ENCODE measurements at places on chromosomes 11 and 22. TPM values are rescaled to one million over a fixed set of nuclear protein-coding genes. Genes with fewer than 3 reads are reported as not detected.

GRCh38 chr22:37504964-37505363 is 14.3 kb downstream of the CARD10 start:
- no peak for DNase-seq

GRCh38 chr11:124071623-124071948 is 30.5 kb upstream of the OR10G7 start:
- DNase-seq, result no peak

GRCh38 chr11:85672105-85672902 is 7.4 kb upstream of the CREBZF start:
- DNase-seq, result no peak

The SLC5A12 gene
- 0.23 TPM for total RNA-seq

DNA sequence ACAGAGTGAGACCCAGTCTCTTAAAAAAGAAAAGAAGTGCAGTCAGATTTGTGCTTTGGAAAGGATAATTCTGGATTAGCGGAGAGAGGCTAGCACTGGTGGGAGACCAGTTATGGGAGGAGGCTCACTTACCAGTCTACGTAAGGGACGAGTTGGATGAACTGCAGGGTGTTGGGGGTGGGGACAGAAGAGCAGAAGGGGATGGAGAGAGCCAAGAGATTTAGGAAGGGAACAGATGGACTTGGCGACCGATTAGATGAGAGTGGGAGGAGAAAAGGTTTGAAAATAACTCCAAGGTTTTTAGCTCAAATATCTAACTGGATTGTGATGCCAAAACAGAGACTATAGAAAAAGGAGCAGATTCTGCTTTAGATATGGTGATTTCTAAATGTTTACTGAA is 81.4 kb downstream of the SFI1 start:
- no peak for DNase-seq

The POU2AF3 gene
- 7.2 TPM for total RNA-seq

- no peak for DNase-seq
Observed at GRCh38 chr11:95943546-95943945, 19.6 kb upstream of the MTMR2 start.

DNA sequence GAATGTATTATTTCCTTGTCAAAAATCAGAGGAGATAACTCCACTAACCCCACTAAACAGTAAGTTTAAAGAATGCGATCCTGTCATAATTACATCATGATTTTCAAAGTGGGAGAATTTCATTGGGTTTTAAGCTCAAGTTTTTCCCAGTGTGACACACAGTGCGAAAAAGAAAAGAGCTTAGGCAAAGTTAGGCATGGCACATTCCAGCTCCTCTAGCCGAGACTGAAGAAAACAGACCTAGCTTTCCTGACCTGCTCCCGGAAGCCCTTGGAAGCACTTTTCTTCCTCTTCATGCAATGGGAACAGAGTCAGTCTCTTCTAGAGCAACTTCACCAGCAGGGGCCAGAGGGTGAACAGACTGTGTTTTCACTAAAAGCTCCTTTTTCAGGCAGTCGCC is 76.6 kb upstream of the AKIP1 start:
- no peak for DNase-seq

The SHISAL1 gene
- 27.4 TPM for total RNA-seq

DNA sequence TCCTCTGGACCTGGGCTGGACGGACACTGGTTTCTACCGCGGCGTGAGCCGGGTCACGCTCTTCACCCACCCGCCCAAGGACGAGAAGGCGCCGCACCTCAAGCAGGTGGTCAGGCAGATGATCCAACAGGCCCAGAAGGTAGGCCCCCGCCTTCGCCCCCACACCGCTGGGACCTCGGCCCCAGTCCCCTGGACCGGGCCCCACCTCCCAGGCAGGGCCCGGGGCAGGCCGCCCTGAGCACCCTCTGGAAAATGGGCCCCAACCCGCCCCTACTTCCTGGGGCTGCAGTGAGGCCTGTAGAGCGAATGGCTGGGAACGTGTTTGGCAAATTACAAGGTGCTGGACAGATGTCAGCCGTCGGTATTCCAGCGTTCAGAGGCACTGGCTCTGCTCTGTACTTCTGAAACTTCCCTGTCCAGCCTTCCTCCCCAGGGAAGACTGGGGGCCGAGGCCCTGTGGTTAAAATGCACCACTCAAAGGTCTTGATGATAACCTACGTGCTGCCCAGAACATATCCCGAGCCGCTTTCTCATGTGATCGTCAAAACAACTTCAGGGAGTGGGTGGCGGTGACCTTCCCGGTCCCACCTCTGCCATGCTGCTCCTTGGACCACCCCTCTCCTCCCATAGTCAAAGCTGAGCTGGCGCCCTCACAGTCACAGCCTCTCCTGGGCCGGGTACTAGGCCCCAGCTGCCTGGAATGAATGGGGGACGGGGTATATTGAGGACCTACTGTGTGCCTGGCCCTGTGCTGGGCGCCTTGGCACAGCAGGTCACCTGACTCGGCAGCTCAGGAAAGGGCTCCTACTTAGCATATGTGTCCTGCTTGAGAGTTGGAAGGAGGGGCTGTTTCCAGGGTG is 869 bp downstream of the FAM83F start:
- no peak for DNase-seq

The KCNQ1 gene
- total RNA-seq, result 2.9 TPM

DNA sequence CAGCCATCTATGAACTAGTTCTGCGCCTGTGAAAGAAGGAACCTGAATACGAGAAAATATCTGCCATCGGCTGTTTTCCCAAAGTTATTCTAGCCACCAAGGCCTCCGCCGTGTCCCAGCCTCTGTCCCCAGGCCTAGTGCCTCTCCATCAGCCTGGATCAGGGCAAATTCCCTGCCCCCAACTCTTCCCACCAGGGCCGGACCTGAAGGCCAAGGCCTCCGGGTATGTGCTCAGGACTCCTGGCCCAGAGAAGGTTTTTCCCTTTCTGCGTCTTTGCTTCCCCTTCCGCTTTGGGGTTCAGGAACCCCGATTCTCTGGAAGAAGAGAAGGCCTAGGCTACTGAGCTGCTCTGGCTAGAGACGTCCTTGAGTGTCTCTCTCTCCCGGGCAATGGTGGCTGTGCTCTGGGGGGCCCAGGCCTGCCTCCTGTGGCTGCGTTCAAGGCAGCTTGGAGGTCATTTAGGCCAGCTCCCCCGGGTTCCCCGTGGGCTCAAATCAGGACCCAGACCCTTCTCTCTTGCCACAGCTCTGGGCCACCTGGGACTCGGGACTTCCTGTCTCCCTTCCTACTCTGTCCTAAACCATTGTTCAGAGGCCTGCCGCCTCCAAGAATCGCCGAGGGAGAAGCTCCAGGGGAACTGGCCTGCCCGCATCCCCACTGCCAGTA is 1.6 kb downstream of the ALX4 start:
- DNase-seq, result no peak

DNA sequence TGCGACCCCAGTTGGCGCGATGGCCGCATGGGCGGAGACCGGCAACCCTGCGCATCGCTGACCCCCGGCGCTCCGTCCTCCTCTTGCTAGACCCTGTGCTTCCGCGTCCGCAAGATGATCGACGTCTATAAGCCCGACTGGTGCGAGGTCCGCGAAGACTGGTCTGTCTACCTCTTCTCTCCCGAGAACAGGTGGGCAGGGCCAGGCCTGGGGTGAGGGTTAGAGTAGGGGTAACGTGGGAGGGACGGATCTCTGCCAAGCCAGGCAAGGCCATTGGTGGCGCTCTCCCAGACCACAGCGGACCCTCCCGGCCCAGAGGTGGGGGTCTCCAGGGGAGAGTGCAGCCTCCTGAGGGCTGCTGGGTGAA is 92.1 kb downstream of the CACNA1I start:
- no peak for DNase-seq

GRCh38 chr11:2480874-2481220 is 36.0 kb downstream of the KCNQ1 start:
- no peak for DNase-seq

The SLC22A9 gene
- 3.7 TPM for total RNA-seq

The TECTA gene
- total RNA-seq, result 4.3 TPM

All from dorsolateral prefrontal cortex (tissue), 122 donors.